ENCODE measurements at places on chromosomes 3 and 15. TPM values are rescaled to one million over a fixed set of nuclear protein-coding genes. Genes with fewer than 3 reads are reported as not detected.
A peak's percentile ranks its signal among the peaks of the same experiment; 100 is the strongest.

GAP43 gene
- total RNA-seq, result not detected

CCR1 gene
- 18.9 TPM for total RNA-seq

- H3K4me1 ChIP-seq, result no peaks in the 10 kb centered on the region
- H3K27me3 ChIP-seq, result no peaks in the 10 kb centered on the region
- no peak overlapping the region for H3K4me3 ChIP-seq
- H3K36me3 ChIP-seq, result no peaks in the 10 kb centered on the region
- no peak overlapping the region for H3K27ac ChIP-seq
Measured at GRCh38 chr3:78831446-78831972, 936.3 kb downstream of the ROBO1 start.

DNA sequence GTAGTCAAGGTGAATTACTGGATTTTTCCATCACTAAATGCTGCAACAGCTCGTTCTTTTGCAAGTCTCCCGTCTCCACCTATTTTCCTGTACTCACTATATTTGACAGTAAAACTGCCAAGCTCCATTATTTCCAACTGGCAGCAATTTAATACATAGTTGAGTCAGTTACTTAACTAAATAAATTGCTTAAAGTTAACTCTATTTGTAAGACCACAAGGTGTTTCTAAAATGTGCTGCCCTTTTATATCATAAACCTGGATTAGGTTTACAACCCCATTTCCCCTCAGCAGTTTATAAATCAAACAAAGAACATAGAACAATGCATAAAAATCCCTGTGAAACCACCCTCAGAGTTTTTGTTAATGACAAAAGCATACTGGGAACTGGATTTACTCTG is 211.4 kb upstream of the DPH6 start:
- H3K27ac ChIP-seq, result no peak overlapping the region
- H3K27me3 ChIP-seq, result no peaks in the 10 kb centered on the region
- no peaks in the 10 kb centered on the region for H3K4me1 ChIP-seq
- no peak for DNase-seq
- no peak overlapping the region for H3K4me3 ChIP-seq

DNA sequence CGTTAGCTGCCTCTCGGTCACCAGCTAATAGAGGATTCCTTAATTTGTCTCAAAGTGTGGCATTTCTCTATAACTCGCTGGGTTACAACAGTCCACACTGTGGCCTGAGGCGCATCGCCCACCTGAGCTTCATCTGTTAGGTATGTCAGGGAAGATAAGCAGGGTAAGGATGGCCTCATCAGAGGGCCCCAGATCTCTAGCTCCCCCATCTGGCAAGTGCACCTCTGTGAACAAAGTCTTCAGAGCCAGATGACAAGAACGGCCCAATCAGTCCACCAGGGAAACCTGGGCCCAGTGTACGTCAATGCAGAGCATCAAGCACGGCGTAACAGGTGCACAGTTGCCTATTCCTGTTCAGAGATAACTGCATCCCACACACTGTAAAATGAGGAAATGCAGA is 23.2 kb downstream of the FRG2C start:
- H3K27me3 ChIP-seq, result no peaks in the 10 kb centered on the region
- H3K27ac ChIP-seq, result no peak overlapping the region
- no peaks in the 10 kb centered on the region for H3K36me3 ChIP-seq
- no peaks in the 10 kb centered on the region for H3K4me1 ChIP-seq
- H3K4me3 ChIP-seq, result no peak overlapping the region

DNA sequence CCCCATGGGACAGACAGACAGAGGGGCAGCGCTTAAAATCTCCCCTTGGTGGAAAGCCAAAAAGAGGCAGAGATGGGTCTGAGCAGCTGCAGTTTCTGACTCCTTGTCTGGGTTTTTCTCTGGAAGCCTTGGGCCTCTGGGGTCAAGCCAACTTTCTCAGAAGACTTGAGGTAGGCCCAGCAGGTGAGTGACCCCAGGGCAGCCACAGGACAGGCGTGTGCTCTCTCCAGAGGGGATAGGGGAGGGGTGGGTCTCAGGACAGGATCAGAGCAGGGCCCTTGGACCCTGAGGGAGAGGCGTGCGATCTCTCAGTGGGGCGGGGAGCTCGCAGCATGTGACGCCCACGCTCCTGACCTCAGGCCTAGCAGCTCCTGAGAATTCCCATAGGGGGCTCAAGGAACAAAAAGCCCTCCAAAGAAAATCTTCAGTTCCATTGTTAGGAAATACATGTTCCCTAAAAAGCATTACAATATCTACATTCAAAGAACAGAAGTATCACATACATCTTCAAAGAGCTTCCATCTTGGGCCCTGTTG is 34.6 kb upstream of the DUSP7 start:
- H3K4me1 ChIP-seq, result peaks cover 16% of the 10 kb centered on the region
- H3K27ac ChIP-seq, result peak overlapping the region; percentile 87
- H3K4me3 ChIP-seq, result no peak overlapping the region
- no peak for DNase-seq
- no peaks in the 10 kb centered on the region for H3K27me3 ChIP-seq

DNA sequence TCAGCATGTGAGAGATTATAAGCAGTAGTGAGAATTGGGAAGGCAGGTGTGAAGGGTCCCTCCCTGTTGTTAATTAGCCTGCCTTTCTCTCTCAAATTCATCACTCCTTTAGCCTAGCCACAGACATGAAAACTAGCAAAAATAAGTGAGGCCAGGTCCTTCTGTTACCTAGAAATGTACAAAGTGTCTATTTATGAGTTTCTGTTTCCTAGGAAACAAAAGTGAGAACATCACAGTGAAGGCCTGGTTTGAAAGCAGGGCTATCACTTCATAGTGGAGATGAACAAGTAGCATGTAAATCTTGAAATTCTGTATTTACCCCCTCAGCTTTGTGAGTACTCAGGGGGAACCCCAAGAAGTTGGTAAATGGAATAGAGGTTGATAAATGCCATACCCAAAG is 78.2 kb upstream of the UMPS start:
- H3K4me1 ChIP-seq, result no peaks in the 10 kb centered on the region
- DNase-seq, result no peak
- H3K36me3 ChIP-seq, result no peaks in the 10 kb centered on the region
- H3K27me3 ChIP-seq, result no peaks in the 10 kb centered on the region
- H3K27ac ChIP-seq, result no peak overlapping the region

ENTPD3 gene
- total RNA-seq, result 7.5 TPM

- H3K4me3 ChIP-seq, result no peak overlapping the region
- H3K4me1 ChIP-seq, result peaks cover 5% of the 10 kb centered on the region
- DNase-seq, result no peak
- no peaks in the 10 kb centered on the region for H3K27me3 ChIP-seq
- H3K36me3 ChIP-seq, result peaks cover 16% of the 10 kb centered on the region
Measured at GRCh38 chr3:170062068-170062467, 24.3 kb downstream of the GPR160 start.

DNA sequence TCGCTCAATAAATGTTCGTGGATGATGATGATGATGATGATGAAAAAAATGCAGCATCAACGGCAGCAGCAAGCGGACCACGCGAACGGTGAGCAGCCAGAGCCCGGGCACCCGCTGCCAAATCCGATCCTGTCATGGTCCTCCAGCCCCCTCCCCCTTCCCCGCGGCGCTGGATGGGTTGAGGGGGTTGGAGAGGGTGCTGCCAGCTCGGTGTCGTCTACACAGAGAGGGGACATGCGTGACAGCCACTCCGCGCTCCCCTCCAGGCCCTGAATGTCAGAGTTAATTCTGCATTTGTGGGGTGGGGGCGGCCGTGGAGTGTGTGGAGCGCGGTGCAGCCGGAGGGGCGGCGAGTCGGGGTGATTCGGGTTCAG is 722 bp downstream of the CACNA1D start:
- no peaks in the 10 kb centered on the region for H3K36me3 ChIP-seq
- peak overlapping the region; percentile 42 for H3K4me3 ChIP-seq
- H3K27me3 ChIP-seq, result peaks cover 87% of the 10 kb centered on the region
- DNase-seq, result no peak

DNA sequence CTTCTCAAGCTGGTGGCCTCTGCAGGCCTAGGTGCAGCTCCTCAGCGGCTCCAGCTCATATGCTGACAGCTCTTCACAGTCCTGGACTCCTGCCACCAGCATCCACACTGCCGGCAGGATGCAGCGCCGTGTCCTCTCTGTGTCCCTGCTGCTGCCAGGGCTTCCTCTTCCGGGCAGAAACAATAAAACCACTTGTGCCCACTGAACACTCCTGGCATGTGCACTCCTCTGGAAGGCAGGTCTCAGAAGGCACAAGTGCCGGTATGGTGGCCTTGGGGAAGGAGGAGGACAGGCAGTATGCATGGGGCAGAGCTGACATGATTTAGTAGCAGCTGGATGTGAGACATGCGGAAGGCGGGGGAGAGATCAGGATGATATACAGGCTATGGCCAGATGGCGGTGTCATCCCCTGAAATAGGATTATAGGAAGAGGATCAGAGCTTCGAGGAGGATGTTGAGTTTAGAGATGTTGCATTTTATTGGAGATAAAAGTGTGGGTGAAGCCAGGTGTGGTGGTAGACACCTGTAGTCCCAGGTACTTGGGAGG is 7.5 kb upstream of the MAN2A2 start:
- peak overlapping the region; percentile 25 for H3K27ac ChIP-seq
- peaks cover 15% of the 10 kb centered on the region for H3K4me1 ChIP-seq
- H3K36me3 ChIP-seq, result peaks cover 63% of the 10 kb centered on the region
- H3K27me3 ChIP-seq, result no peaks in the 10 kb centered on the region
- peak; percentile 44 for DNase-seq

RBP2 gene
- total RNA-seq, result not detected

CMTM6 gene
- 83.8 TPM for total RNA-seq

GRCh38 chr15:99248000-99248715 is 1.2 kb downstream of the TTC23 start:
- H3K36me3 ChIP-seq, result no peaks in the 10 kb centered on the region
- peaks cover 28% of the 10 kb centered on the region for H3K4me1 ChIP-seq
- no peaks in the 10 kb centered on the region for H3K27me3 ChIP-seq
- H3K4me3 ChIP-seq, result peak overlapping the region; percentile 74
- no peak overlapping the region for H3K27ac ChIP-seq

SPTSSB gene
- total RNA-seq, result not detected

GRCh38 chr3:15844889-15845288 is 47.1 kb upstream of the ANKRD28 start:
- DNase-seq, result no peak
- H3K36me3 ChIP-seq, result no peaks in the 10 kb centered on the region
- H3K4me1 ChIP-seq, result no peaks in the 10 kb centered on the region
- no peak overlapping the region for H3K27ac ChIP-seq
- no peaks in the 10 kb centered on the region for H3K27me3 ChIP-seq

DNA sequence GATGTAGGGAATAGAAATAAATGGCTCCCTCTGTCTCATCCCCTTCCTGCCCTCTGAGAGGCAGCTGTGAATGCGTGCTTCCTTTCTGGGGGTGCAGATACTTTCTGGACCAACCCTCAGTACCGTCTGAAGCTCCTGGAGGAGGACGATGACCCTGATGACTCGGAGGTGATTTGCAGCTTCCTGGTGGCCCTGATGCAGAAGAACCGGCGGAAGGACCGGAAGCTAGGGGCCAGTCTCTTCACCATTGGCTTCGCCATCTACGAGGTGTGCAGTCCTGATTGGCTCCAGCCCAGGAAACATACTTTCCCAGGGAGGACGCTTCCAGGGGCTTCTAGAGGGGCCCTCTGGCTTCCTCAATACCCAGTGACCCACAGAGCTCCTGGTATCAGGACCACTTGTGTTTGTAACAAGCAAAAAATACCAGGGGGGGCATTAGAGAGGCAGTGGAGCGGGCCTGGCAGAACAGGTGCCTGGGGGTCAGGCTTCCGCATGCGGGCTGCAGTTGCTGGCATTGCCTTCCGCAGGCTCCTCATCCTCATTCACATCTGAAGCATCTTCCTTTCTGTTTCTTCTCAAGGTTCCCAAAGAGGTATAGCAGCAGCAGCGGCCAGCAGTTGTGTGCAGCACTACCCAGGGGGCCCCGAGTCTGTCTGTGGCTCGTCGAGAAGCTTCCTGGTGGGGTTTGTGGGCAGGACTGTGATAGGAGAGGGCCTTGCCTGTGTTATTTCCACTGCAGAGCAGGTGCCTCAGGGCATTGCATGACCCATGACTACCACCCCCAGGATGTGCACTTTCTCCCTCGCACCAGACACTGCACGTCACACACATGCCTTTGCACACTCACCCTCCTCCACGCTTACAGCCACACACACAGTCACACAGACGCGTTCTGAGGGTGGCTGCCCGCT is 42.5 kb downstream of the CAPN3 start:
- no peak overlapping the region for H3K27ac ChIP-seq
- H3K27me3 ChIP-seq, result no peaks in the 10 kb centered on the region
- no peaks in the 10 kb centered on the region for H3K4me1 ChIP-seq

GRCh38 chr3:50433954-50434353 is 69.5 kb downstream of the CACNA2D2 start:
- no peaks in the 10 kb centered on the region for H3K36me3 ChIP-seq
- H3K4me3 ChIP-seq, result no peak overlapping the region
- DNase-seq, result no peak

ISLR gene
- 10.4 TPM for total RNA-seq

DNA sequence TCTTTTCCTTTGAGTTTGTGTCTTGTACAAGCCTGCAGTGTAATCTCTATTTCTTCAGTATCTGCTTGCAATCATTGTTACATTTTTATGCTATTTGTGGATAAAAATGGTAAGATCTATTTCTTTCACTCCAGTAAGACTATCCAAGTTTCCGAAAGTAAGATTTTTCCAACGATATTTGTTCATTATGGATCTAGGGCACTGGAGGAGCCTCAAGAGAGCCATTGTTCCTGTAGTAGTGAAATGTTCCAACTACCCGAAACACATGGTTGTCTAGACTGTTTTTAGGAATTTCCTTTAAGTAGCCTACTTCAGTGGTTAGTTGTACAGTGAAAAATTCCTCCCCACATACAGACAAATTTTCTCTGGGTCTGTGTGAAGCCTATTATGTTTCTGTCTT is 597.4 kb downstream of the RSL24D1 start:
- H3K4me1 ChIP-seq, result no peaks in the 10 kb centered on the region
- no peaks in the 10 kb centered on the region for H3K36me3 ChIP-seq
- H3K27ac ChIP-seq, result no peak overlapping the region
- no peaks in the 10 kb centered on the region for H3K27me3 ChIP-seq
- no peak for DNase-seq
- H3K4me3 ChIP-seq, result no peak overlapping the region

LRTM1 gene
- total RNA-seq, result not detected

DNA sequence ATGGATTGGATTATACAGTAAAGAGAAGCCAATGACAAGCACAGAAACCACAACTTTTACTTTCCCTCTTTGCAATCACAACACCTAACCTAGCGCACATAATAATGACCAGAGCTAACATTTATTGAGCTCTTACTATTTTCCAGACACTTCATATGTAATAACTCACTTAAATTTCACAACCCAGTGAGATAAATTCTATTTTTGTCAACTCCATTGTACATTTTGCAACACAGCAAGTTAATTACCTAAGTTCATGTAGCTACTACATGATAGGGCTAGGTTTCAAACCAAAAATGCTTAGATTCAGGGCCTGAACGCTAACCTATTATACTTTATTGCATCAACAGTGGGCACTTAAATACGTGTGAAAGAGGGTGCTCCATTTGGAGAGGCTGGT is 89.5 kb downstream of the GADL1 start:
- H3K27me3 ChIP-seq, result no peaks in the 10 kb centered on the region
- no peak overlapping the region for H3K4me3 ChIP-seq
- no peaks in the 10 kb centered on the region for H3K36me3 ChIP-seq
- H3K4me1 ChIP-seq, result no peaks in the 10 kb centered on the region

- peak overlapping the region; percentile 62 for H3K4me3 ChIP-seq
- peaks cover 52% of the 10 kb centered on the region for H3K27me3 ChIP-seq
- no peaks in the 10 kb centered on the region for H3K4me1 ChIP-seq
- H3K36me3 ChIP-seq, result no peaks in the 10 kb centered on the region
- H3K27ac ChIP-seq, result peak overlapping the region; percentile 18
Measured at GRCh38 chr3:53845881-53846133, 412 bp downstream of the CHDH start.

IL17RC gene
- 20.4 TPM for total RNA-seq

- no peaks in the 10 kb centered on the region for H3K36me3 ChIP-seq
- no peak overlapping the region for H3K4me3 ChIP-seq
- H3K4me1 ChIP-seq, result no peaks in the 10 kb centered on the region
- H3K27ac ChIP-seq, result no peak overlapping the region
- DNase-seq, result no peak
Measured at GRCh38 chr15:36571301-36571700, 8.1 kb upstream of the CDIN1 start.

Measured in left lung (tissue), 14 donors.